ENCODE measurements at places on chromosomes 2 and 18.

DNA sequence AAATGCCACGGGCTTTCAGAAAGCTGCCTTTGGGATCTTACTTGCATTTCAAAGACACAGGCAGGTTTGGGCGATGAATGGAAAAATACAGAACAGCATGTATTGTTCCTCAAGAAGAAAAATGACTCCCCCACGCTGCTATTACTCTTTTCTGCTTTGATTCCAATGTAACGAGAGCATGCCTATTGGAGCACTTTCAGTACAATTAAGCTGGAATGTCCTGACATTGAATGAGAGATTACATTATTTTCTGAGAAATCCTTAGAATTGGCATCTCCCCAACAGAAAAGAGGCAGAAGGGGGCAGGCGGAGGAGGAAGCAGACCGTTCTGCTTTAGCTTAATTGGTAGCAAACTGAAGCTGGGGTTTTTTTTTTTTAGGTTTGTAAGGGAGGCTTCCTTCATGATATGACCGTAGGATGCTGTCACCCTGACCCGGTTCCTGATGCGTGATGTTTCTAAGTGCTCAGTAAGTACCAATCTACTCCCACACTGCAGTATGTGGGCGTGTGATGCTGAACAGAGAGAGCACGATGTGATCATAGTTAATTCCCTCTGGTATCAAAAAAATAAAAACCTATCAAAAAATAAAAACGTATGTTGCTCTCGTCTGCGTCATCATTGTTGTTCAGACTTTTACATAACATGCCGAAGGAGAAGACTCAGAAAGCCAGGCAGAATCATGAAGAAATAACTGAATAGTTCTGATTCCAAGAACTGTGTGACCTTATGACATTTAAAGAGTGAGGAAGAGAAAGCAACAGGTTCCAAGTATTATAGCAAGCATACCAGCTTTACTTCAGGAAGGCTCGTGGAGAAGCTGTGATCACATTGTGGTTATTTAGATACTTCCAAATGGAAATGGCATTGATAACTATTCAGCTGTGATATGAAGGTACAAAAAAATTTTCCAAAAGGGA, 40.5 kb downstream of the LONRF2 start:
- no peak for DNase-seq

GRCh38 chr2:6449343-6449742, 416.4 kb downstream of the CMPK2 start:
- DNase-seq, result no peak

DNA sequence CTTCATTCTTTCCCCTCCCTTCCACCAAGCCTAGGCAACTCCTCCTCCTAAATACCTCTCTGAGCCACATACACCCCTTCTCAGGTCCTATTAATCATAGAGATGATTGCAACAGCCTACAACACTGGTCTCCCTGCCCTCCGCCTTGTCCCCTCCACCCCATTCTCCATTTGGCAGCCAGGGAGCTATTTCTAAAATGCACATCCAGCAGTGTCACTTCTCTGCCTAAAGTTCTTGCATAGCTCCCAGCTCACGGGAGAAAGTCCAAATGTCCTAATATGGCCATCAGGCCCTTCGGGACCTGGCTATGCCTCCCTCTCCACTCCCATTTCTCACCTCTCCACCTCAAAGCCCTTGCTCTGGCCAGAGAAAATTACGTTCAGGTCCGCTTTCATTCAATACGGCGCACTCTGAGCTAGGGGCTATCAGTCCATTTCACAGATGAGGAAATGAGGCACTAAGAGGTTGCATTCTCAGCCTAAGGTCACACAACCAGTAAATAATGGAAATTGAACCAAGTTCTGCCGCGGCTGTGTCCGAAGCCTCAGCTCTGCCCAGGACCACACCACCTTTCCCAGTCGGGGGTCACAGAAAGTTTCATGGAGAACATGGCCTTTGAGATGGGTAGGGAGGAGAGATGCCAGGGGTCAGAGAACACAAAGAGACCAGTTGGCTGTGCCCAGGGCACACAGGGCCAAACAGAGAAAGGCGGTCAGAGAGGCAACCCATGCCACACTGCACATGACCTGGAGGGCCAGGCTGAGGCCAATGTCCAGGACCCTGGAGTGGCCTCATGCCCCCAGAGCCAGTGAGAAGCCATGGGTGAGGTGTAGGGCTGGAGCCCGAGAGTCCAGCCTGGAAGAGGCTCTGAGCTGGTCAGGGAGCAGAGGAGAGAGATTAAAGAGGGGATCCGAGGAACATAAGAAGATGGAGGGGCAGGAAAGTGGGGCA, 72.8 kb downstream of the TNS1 start:
- no peak for DNase-seq

DNA sequence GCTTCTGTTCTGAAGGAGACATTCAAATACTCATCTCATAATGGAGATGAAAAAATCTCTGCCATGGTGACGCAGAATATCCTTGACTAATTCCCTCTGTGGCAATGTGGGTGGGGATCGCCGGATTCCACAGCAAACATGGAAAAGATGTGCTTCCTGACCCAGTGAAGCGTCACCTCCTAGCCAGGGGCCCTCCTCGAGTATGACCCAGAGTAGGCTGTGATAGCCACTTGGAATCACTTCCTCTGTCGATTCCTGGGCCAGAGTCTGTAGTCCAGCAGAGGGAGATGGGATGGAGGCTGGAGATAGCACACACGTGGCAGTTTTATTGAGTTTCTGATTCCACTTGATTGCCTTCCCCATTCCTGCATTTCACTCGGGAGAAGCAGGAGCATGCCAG, 36.8 kb downstream of the DRC1 start:
- no peak for DNase-seq

DNA sequence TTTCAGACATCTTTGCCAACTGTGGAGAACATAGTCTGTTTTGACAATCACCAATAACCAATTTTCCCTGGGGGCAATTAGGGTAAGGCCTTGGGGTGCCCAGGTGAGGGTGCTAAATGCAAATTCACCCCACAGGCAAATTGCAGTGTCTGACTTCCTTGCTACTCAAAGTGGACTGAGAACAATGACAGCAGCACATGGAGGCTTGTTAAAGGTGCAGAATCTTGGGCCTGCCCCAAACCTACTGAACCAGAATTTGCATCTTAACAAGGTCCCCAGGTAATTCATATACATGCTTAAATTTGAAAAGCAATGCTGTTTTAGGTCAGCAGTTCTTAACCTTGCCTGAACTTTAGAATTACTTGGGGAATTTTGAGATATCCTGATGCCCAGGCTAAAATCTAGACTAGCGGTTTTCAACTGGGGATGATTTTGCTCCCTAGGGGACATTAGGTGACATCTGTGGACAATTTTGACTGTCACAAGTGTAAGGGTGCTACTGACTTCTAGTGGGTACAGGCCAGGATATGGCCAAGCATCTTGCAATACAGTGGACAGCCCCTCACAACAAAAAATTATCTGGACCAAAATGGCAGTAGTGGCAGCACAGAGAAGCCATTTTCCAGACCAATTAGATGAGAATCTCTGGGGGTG, 80.2 kb upstream of the GCFC2 start:
- no peak for DNase-seq

DNA sequence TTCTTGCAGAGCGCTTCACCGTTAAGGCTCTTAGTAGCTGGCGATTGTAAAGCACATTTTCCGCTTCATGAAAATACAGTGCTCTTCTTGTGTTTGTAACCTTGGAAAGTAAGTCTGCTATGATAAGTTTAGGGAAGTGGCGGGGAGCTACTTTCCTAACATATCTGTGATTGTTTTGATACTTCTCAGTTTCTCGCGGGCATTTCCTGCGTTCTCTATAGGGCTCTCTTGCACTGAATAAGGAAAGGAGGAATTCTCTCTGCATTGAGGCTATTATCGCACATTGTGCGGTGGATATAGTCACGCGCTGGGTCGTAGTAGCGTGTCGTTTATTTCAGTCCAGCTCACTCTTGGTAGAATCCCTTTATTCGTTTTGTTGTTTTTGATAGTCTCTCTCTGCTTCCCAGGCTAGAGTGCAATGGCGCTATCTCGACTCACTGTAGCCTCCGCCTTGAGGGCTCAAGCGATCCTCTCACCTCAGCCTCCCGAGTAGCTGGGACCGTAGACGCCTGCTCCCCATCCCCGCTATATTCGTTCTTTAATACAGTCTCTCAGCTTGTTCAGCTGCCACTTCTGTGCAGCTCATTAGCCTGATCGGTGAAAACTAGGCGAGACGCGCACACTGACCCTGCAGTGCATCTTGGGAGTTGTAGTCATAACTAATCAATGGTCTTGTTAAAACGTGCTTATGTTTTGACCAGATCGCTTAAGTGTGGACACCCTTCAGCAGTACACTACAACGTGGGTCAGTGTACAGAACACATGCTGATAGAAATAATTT, 1.0 kb upstream of the PPP4R3B start:
- peak; percentile 53 for DNase-seq

- no peak for DNase-seq
Measured at GRCh38 chr2:69288429-69288828, 98.6 kb downstream of the GFPT1 start.

- DNase-seq, result peak; percentile 86
Measured at GRCh38 chr18:50268022-50268747, 1.9 kb upstream of the CFAP53 start.

- no peak for DNase-seq
Measured at GRCh38 chr2:15798701-15799431, 141.5 kb upstream of the MYCN start.

- no peak for DNase-seq
Measured at GRCh38 chr18:79680891-79681339, 1.3 kb downstream of the CTDP1 start.

- no peak for DNase-seq
Measured at GRCh38 chr2:108560241-108560811, 26.1 kb downstream of the LIMS1 start.

DNA sequence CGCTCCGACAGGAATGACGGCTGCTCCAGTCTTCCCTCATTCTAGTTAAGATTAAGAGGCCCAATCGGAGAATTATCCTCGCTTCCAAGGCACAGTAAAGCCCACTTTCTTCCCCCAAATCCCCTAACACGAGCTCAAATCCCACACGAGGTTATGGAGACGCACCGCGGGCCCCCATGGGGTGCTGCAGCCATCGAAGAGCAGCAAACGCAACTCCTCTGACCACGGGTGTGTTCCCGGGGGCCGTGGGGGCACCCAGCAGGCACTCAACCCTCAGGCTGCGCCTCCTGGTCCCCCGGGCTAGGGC, 446 bp downstream of the COPS9 start:
- no peak for DNase-seq

- DNase-seq, result no peak
Measured at GRCh38 chr2:201126308-201127151, 10.6 kb downstream of the CFLAR start.

- DNase-seq, result no peak
Measured at GRCh38 chr2:17617516-17617915, 77.0 kb downstream of the VSNL1 start.

DNA sequence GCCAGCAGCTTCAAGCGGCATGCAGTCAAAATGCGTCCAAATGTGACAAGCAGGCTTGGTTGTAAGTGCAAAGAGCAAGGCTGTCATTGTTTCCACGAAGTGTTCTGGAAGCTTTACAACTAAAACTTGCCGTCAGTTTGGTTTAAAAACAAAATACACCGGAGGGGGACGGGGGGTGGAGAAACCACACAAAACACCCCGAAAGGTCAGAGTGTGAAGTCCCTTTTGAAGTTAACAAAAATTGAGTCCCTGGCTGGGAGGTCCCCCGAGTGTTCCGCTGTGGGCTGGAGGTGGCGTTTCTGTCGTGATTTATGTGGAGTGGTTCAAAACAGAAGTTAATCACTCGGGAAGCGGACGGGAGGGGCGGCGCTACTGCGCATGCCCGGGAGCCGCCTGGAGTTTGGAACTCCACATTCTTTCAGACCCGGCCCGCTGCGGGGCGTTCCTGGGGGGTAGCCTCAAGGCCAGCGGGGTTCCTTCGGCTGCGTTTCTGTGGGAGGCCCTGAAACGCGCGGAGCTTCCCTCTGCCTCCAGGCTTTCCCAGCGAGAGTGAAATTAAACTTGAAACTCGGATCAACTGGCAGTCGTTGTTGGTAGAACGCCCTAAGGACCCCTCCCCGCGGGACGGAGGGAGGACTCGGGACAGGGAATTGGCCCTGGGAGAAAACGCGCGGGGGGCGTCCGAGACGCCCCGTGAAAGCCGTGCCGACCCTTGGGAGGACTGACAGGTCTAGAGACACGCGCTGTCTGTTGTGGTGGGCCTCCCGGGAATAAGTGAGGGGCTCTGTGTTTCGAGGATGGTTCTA, 1.4 kb downstream of the TGIF1 start:
- DNase-seq, result peak; percentile 89

- DNase-seq, result no peak
Measured at GRCh38 chr2:138157372-138157771, 193.1 kb downstream of the HNMT start.

- DNase-seq, result no peak
Measured at GRCh38 chr2:109516445-109517117, 97.2 kb downstream of the SEPTIN10 start.

DNA sequence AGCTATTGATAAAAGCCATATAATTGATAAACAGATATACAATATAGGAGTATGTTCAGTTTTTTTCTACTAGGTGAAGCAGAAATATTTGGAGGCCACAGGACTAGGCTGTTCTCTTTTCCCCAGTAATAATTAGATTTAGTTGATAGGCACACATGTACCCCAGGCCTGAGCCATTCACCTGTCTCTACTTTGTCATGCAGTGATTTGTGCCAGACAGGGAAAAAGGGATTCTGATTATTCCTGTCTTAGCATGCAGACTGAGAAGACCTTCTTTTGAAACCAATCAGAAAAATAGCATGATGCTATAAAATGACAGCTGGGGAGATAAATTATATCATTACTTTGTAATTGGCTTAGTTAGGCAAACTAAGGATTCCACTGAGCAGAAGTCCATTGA, 94.3 kb downstream of the DOCK10 start:
- no peak for DNase-seq

GRCh38 chr2:238105506-238106338, 5.6 kb downstream of the ESPNL start:
- no peak for DNase-seq

DNA sequence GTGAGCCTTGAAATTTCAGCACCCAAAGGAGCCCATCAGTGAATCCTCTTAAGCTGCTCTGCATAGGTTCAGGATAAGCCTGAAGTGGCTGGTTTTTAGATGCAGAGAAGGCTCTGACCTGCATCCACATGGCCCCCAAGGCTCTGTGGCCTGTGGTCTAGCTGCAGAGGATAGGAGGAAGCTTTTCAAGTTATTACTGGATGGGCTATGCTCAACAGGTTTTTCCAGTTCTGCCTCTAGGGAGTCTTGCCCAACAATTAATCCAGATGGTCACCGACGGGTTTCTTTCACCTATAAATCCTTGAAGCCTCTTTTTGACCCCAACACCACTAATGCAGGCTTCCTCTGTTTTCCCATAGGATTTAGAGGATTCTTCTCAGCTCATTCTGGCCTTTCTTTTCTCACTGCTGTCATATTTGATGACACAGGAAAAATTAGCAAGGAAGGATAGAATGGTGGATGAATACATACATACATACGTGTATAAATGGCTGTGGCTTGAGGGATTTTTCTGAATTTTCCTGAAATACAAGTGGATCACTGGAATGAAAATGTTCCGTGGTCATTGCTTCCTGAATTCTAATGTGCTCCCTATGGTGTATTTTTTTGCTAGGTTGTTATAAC, 52.2 kb upstream of the BCL2L11 start:
- DNase-seq, result peak; percentile 93
